ENCODE measurements at places on chromosomes 7 and 10.

GRCh38 chr7:112366886-112367285 is 83.4 kb upstream of the IFRD1 start:
- DNase-seq, result no peak

- no peak for DNase-seq
Observed at GRCh38 chr7:45224832-45225231, 67.2 kb downstream of the RAMP3 start.

- DNase-seq, result no peak
Observed at GRCh38 chr10:3500408-3500856, 284.6 kb downstream of the KLF6 start.

GRCh38 chr10:963655-964054 is 24.6 kb upstream of the GTPBP4 start:
- DNase-seq, result no peak

GRCh38 chr7:6546498-6547251 is 4.6 kb downstream of the GRID2IP start:
- DNase-seq, result no peak

DNA sequence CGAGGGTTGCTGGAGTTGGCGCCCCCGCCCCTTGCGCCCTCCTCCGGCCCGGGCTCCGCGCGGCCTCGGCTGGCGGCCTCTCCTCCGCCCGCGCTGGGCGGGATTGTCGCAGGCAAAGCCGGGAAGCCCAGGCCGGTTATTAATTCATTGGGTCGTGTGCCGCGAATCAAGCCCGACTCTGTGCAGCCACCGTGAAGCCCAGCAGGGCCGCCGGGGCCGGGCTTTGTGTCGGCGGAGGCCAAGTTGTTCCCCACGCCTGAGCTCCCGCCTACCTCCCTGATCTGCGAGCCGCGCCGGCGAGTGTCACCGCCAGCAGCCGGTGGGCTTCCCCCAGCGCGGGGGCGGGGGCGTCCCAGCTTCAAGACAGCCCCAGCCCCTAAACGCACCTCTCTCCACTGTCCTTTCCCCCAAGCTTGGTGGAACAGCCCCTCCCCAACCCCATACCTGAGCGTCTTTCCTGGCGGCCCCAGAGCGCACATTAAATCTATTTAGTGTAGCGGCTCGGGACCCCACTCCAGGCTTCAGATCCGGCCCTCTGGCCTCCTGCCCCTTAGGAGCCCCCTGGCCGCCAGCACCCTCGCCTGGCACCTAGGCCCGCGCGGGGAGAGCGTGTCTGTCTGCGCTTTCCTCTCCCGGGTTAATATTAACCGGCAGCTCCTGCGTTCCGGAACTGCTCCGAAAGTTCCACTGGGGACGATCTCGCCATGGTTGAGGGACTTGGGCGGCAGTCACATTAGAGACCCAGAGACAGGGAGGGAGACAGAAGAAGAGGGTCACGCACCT is 3.5 kb downstream of the SHH start:
- DNase-seq, result no peak

GRCh38 chr7:121519548-121520521 is 123.7 kb upstream of the FAM3C start:
- no peak for DNase-seq

DNA sequence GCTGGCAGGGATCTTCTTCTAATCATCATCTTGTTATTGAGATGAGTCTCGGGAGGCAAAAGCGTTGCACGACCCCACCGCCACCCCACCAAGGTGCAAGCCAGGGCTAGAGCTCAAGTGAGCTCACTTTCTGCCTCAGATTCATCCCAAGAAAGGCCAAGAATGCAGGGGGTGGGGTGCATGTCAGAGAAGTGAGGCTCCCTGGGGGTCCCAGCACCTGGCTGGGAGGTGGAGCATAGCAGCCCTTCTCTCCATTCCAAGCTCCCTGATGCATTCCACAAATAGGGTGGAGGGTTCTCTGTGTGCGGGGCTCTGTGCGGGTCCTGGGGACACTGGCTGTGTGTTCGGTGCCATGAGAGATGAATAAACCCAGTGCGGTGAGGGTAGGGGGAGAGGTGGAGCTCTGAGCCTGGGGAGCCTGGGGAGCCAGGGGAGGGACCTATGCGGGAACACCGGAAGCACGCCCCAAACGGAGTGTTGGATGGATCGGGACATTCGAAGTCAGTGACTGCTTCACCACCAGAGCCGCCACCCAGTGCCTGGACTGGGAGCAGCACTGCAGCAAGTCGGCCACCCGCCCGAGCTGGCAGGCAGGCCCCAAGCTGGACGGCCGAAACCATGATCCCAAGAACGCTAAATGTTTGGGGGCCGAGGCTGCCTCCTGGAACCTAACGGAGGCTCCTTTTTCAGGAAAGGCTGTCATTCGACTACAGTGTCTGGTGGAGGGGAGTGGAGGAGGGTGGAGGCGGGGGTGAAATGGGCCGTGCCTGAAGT is 17.9 kb upstream of the HMX3 start:
- DNase-seq, result no peak

GRCh38 chr10:63376560-63377304 is 89.0 kb downstream of the JMJD1C start:
- no peak for DNase-seq

- DNase-seq, result no peak
Observed at GRCh38 chr10:125281091-125281490, 120.7 kb upstream of the CTBP2 start.

Data from CD4-positive, alpha-beta T cell treated with Interleukin-6 for 4 hours (primary cell).